ENCODE measurements at places on chromosomes 6 and 20. TPM values are rescaled to one million over a fixed set of nuclear protein-coding genes. Genes with fewer than 3 reads are reported as not detected.
A peak's percentile ranks its signal among the peaks of the same experiment; 100 is the strongest.

The LIN28B gene
- total RNA-seq: not detected

The MAVS gene
- total RNA-seq: 38.6 TPM

The HDGFL1 gene
- not detected for total RNA-seq

The SPATS1 gene
- not detected for total RNA-seq

The NPBWR2 gene
- total RNA-seq: not detected

The FERMT1 gene
- not detected for total RNA-seq

The ELOVL4 gene
- 3.9 TPM for total RNA-seq

The SLC25A27 gene
- total RNA-seq: 1.0 TPM

The NR2E1 gene
- total RNA-seq: not detected

The FARS2 gene
- total RNA-seq: 41.7 TPM

The TASP1 gene
- total RNA-seq: 16.3 TPM

The CCN5 gene
- not detected for total RNA-seq

The TRERF1 gene
- total RNA-seq: 33.2 TPM

The DNAAF9 gene
- 3.9 TPM for total RNA-seq

The TINAG gene
- total RNA-seq: not detected

The POFUT1 gene
- total RNA-seq: 50.0 TPM

The RIMS1 gene
- total RNA-seq: not detected

- no peak overlapping the region for H3K4me3 ChIP-seq
- no peak for DNase-seq
- H3K27me3 ChIP-seq: no peaks in the 10 kb centered on the region
- no peaks in the 10 kb centered on the region for H3K36me3 ChIP-seq
- no peak overlapping the region for H3K27ac ChIP-seq
These were observed 25.7 kb downstream of the DSE start for GRCh38 chr6:116396441-116396840.

- H3K4me3 ChIP-seq: no peak overlapping the region
- no peak for DNase-seq
- H3K4me1 ChIP-seq: peaks cover 34% of the 10 kb centered on the region
- H3K27ac ChIP-seq: no peak overlapping the region
These were observed 15.5 kb upstream of the RBM38 start for GRCh38 chr20:57375652-57376230.

DNA sequence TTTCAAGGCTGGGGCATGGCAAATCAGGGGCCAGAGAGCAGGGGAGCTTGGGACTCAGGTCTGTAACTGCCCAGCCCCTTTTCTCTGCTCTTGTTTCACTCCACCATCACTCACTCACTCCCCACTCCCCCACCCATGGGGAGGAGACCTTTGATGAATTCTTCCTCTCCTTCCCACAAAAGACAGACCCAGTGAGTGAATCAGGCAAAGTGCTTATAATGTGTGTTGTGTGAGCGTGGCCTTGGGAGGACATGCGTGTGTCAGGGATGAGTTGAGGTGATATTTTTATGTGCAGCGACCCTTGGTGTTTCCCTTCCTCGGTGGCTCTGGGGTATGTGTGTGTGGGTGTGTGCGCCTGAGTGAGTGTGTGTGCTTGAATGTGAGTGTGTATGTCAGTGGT lies 1.0 kb upstream of the CUL9 start:
- peaks cover 45% of the 10 kb centered on the region for H3K4me1 ChIP-seq
- no peaks in the 10 kb centered on the region for H3K27me3 ChIP-seq
- H3K36me3 ChIP-seq: peaks cover 7% of the 10 kb centered on the region
- H3K4me3 ChIP-seq: peak overlapping the region; percentile 99
- DNase-seq: no peak
- peak overlapping the region; percentile 89 for H3K27ac ChIP-seq

DNA sequence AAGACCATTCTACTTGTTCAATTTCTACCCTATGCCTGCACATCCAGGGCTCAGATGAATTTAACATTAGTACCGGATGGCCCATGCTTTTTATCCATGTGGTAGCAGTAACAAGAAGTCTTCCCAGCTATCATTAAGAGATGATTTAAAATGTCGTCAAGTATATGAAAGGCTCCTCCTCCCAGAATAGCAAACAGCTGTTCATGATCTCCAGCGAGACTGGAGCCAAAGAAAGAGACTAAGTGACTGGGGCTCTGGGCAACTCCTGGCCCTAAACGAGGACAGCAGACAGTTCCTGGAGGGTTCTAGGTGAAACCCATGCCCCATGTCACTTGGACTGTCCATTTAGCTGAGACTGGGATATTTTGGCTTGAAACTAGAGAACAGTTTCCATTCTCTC lies 160.8 kb downstream of the CDC5L start:
- no peaks in the 10 kb centered on the region for H3K4me1 ChIP-seq
- no peak for DNase-seq
- H3K27ac ChIP-seq: no peak overlapping the region
- H3K36me3 ChIP-seq: no peaks in the 10 kb centered on the region
- no peak overlapping the region for H3K4me3 ChIP-seq

DNA sequence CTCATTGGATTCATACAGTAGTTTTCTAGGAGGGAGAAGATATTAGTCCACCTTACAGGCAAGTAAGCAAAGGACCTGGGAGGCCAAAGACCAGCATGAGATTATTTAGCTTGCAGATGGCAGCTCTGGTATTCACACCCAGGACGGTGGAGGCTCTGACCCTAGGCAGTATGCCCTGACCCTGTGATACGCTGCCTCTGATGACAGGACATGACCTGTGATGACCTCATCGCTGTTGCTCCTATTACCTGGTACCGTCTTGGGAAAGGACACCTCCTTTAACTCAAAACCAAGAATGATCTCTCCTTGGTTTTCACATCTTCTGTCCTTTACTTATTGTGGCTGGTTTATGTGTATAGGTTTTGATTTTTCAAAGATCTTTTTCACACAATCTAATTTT lies 298.6 kb downstream of the CLIC5 start:
- H3K36me3 ChIP-seq: no peaks in the 10 kb centered on the region
- DNase-seq: no peak
- H3K27ac ChIP-seq: no peak overlapping the region
- H3K4me1 ChIP-seq: peaks cover 19% of the 10 kb centered on the region

- H3K27me3 ChIP-seq: no peaks in the 10 kb centered on the region
- no peak for DNase-seq
- no peaks in the 10 kb centered on the region for H3K4me1 ChIP-seq
- no peak overlapping the region for H3K27ac ChIP-seq
These were observed 188.6 kb upstream of the FKBP1C start for GRCh38 chr6:63022631-63023030.

- peaks cover 5% of the 10 kb centered on the region for H3K36me3 ChIP-seq
- H3K4me1 ChIP-seq: no peaks in the 10 kb centered on the region
- H3K27me3 ChIP-seq: peaks cover 3% of the 10 kb centered on the region
These were observed 4.5 kb upstream of the SMLR1 start for GRCh38 chr6:130822736-130823135.

- H3K27me3 ChIP-seq: no peaks in the 10 kb centered on the region
- H3K4me1 ChIP-seq: no peaks in the 10 kb centered on the region
- H3K4me3 ChIP-seq: no peak overlapping the region
These were observed 42.8 kb upstream of the PSMF1 start for GRCh38 chr20:1075616-1076015.

GRCh38 chr6:126064748-126065401 lies 78.5 kb downstream of the TRMT11 start:
- H3K36me3 ChIP-seq: no peaks in the 10 kb centered on the region
- DNase-seq: no peak
- no peaks in the 10 kb centered on the region for H3K27me3 ChIP-seq
- H3K27ac ChIP-seq: no peak overlapping the region
- peaks cover 7% of the 10 kb centered on the region for H3K4me1 ChIP-seq

- H3K27me3 ChIP-seq: peaks cover 3% of the 10 kb centered on the region
- H3K36me3 ChIP-seq: no peaks in the 10 kb centered on the region
- H3K27ac ChIP-seq: no peak overlapping the region
These were observed 43.6 kb upstream of the TMEM170B start for GRCh38 chr6:11493974-11494373.

DNA sequence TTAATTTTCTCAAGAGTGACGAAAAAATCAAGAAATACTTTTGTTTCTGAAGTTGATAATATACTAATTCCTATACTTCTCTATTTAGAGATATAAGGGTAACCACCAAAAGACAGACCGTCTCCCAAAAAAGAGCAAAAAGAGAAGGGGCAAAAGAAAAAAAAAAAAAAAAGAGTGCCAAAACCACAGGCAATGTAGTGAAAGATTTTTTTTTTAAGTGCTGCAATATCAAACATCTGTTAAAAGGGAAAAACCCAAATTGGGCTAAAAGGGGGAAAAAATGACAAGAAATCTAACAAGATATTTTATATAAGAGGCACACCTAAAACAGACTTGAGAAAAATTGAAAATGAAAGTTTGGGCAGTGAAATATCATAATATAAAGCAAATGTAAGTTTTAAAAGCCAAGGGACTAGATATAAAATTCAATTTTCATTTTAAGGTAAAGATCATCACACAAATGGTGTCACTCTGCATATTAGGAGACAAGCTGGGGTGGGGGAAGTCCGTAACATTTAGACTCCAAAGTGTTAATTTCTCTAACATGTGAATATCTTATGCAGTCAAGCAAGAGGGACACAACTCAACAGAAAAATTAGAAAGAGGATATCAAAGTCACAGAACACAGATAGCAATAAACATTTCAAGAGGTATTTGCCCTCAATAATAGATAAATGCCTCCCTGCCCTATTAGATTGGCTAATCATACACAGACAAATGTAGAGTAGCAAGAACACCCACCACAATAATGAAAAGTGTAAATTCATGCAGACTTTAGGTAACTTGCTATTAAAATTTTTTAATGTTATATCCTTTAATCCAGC lies 9.1 kb downstream of the C6orf52 start:
- H3K4me3 ChIP-seq: peak overlapping the region; percentile 76
- peak overlapping the region; percentile 80 for H3K27ac ChIP-seq
- DNase-seq: no peak
- no peaks in the 10 kb centered on the region for H3K27me3 ChIP-seq
- peaks cover 4% of the 10 kb centered on the region for H3K36me3 ChIP-seq
- H3K4me1 ChIP-seq: peaks cover 42% of the 10 kb centered on the region

- H3K27me3 ChIP-seq: no peaks in the 10 kb centered on the region
- H3K27ac ChIP-seq: peak overlapping the region; percentile 63
- no peak for DNase-seq
- peak overlapping the region; percentile 88 for H3K4me3 ChIP-seq
- peaks cover 25% of the 10 kb centered on the region for H3K4me1 ChIP-seq
These were observed 1.5 kb downstream of the NELFCD start for GRCh38 chr20:58982406-58983114.

GRCh38 chr20:23634985-23635767 lies 2.6 kb downstream of the CST3 start:
- H3K36me3 ChIP-seq: no peaks in the 10 kb centered on the region
- no peak overlapping the region for H3K27ac ChIP-seq
- no peak for DNase-seq
- H3K27me3 ChIP-seq: peaks cover 2% of the 10 kb centered on the region

DNA sequence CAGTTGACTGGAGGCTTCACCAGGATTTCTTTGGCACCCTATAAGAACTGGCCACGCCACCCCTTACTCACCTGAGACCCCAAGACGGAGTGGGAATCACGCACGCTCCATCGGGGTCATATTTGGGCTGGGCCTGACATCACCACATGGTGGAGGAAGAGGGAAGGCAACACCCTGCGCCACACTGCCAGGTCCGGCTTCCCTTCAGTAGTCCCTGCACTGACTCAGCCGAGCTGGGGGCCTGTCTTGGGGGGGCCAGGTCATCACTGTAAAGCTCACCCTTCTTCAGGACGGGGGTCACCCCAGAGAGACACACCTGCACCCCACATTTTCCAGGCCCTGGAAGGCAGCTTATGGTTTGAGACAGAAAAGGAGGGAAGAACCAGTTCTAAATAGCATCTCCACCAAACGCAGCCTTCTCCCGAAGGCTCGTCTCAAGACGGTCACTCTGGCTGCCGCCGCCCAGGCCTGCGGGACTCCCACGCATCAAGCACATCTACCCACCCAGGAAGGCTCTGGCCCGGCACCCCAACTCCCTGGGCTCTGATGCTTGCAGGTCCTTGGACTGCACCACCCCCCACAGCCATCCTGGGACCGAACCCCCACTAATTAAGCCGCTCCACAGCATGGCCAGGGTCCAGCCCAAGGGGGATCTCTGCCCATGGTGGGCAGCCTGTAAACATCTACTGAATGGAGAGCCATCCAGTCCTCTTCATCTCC lies 51.8 kb downstream of the GINS1 start:
- no peak overlapping the region for H3K4me3 ChIP-seq
- DNase-seq: no peak
- no peaks in the 10 kb centered on the region for H3K4me1 ChIP-seq
- H3K36me3 ChIP-seq: no peaks in the 10 kb centered on the region

- no peaks in the 10 kb centered on the region for H3K36me3 ChIP-seq
- H3K4me1 ChIP-seq: peaks cover 20% of the 10 kb centered on the region
- no peak for DNase-seq
- no peak overlapping the region for H3K4me3 ChIP-seq
These were observed 93.7 kb upstream of the CD83 start for GRCh38 chr6:14023855-14024254.

DNA sequence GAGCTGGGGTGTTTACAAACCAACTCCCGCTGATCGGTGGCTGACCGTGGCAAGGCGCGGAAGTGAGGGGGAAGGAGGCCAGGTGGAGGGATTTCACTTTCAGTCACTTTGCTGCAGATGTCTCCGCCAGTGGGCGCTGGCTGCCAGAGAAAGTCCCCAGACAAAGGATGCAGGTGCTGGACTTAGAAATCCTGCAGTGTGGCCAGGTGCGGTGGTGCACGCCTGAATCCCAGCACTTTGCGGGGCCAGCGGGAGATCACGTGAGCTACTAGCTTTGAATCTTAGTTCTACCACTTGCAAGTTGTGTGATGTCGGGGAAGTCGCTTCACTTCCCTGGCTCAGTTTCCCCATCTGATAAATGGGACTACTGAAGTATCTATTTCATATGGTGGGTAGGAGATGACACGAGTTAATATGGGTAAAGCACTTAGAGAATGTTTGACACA lies 180.4 kb downstream of the ZNF217 start:
- no peaks in the 10 kb centered on the region for H3K36me3 ChIP-seq
- no peak overlapping the region for H3K27ac ChIP-seq
- no peak overlapping the region for H3K4me3 ChIP-seq
- H3K27me3 ChIP-seq: peaks cover 12% of the 10 kb centered on the region
- no peaks in the 10 kb centered on the region for H3K4me1 ChIP-seq

- peak; percentile 64 for DNase-seq
- H3K4me3 ChIP-seq: peak overlapping the region; percentile 94
These were observed 1.6 kb upstream of the HEY2 start for GRCh38 chr6:125747589-125748405.

GRCh38 chr20:33640287-33640686 lies 21.8 kb upstream of the C20orf144 start:
- no peaks in the 10 kb centered on the region for H3K27me3 ChIP-seq
- DNase-seq: no peak

DNA sequence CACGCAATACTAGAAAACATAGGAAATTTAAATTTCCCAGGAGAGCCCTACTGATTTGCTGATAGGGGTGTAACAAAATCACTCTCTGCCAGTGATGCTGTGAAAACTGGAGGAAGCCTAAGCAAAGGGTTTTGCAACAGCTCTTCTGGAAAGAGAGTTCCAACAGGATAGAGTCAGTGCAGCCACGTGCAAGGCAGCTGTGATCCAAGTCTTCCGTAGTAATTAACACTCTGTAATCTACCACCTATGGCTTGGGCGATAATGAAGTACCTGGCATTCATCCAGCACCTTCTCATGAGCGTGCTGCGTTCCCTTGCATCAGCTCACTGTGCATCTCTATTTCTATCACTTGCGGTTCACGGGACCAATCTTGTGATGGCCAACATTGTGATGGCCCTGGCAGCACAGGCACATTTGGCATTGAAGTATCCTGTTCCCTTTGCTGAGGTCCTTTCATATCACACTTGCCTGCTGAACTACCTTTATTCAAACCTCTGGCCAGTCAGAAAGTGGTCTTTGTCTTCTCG lies 48.2 kb downstream of the IRF4 start:
- no peaks in the 10 kb centered on the region for H3K36me3 ChIP-seq
- no peak overlapping the region for H3K4me3 ChIP-seq
- DNase-seq: no peak
- no peaks in the 10 kb centered on the region for H3K27me3 ChIP-seq
- H3K27ac ChIP-seq: no peak overlapping the region
- peaks cover 5% of the 10 kb centered on the region for H3K4me1 ChIP-seq
